ENCODE measurements at places on chromosomes 6 and 20.

DNA sequence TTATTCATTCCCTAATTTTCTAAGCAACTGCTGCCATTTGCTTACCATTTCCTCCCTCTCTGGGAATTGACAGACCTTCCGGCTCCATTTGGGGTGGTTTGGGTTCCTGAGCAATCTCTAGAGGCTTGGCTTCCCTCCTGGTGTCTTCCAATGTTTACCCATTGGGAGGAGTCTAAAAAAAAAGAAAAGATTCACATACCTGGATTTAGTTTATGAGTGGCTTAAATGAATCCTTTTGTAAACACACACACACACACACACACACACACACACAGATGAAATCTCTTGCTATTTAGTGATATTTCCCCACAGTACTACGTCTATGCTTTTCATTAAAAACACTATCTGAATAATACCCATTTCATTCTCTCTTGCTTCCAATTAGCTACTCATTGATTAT, 48.3 kb upstream of the TRAF3IP2 start:
- DNase-seq = no peak

GRCh38 chr6:79610306-79611009, 20.7 kb upstream of the SH3BGRL2 start:
- no peak for DNase-seq

DNA sequence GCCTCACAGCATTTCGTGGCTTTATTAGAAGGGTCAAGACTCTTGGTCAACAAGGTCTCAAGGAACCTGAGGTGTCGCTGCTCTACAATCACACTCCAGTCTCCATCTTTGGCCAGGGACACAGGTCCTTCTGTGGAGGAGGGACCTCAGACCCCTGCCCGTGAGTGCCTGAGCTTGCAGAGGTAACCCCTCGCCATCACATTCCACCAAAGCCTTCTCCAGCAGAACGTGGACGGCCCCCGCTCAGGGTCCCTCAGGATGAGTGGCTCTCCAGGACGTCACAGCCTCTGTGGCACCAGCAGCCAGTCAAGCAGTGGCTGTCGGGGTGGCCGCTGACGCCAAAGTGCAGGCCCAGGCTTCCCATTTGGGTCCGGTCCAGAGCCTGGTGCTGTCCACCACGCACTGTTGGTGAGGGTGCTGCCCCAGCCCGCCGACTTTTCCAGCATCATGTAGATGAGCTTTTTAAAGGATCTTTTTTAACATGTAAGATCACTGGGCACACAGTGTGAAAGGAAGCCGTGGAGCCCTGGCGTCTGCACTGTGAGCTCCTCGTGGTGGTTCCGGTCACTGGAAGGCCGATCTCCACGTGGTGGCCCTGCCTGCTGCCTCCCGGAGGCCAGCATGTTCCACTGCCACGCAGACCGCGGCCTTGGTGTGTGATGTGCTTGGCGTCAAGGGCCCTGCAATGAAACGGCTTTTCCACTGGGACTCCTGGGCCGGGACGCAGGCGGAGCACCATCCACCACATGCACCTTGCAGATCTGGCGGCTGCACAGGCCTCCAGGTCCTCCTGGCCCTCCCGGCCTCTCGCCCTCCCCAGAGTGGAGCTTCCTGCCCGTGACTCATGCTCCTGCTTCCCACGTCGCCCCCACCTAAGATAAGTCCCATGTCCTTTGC, 8.3 kb upstream of the KIF25 start:
- DNase-seq = no peak

DNA sequence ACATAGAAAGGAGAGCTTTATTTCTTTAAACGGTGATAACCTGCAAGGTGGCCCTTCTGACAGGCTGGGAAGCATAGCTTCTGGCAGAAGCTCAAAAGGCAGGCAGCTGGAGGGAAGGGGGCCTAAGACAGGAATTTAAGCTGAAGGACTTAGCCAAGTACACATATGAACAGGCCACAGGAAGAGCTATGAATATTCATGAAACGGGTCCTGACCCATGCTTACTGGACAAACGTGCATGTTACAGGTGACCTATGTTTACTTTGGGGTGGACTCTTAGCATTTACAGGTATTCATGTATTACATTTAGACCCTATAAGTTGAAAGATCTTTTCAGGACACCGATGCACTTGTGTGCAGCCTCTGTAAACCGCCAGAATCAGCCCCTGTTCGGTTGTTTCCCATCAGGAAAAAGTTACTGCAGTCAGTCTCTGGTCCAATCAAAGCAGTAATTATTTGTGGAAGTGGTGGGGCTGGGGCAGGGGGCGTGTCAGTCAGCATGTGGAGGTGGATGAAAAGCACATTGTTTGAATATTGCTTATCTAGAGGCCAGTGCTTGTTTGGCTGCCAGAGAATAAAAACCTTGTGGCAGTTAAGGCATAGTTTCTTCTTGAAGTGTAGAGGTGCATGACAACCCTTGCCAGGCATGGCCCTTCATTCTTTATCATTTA, 2.9 kb upstream of the GZF1 start:
- DNase-seq = no peak

- no peak for DNase-seq
Observed at GRCh38 chr6:75643173-75643572, 41.5 kb downstream of the SENP6 start.

DNA sequence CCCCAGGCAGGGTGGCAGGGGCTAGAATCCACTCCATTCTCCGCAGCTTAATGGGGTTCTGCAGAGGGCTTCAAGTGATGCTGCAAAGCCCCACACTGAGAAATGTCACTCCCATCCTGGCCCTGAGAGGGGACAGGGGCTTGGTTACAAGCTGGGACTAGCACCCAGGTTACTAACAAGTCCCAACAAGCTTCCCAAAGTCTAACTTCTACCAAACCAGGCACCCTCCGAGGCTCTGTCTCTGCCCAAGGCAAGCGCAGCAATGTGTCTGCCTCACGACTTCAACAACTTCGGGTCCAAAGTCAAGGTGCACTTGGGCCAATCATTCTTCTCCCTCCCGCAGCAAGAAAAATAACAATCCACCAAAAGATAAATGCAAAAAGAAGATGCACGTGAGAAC, 45.6 kb downstream of the NFATC2 start:
- no peak for DNase-seq

GRCh38 chr6:143612186-143612585, 65.6 kb upstream of the PHACTR2 start:
- DNase-seq = no peak

- no peak for DNase-seq
Observed at GRCh38 chr20:36098364-36098763, 56.2 kb upstream of the EPB41L1 start.

GRCh38 chr6:116027801-116028200, 32.9 kb downstream of the FRK start:
- no peak for DNase-seq

GRCh38 chr20:57881466-57882385, 171.9 kb upstream of the PMEPA1 start:
- no peak for DNase-seq

DNA sequence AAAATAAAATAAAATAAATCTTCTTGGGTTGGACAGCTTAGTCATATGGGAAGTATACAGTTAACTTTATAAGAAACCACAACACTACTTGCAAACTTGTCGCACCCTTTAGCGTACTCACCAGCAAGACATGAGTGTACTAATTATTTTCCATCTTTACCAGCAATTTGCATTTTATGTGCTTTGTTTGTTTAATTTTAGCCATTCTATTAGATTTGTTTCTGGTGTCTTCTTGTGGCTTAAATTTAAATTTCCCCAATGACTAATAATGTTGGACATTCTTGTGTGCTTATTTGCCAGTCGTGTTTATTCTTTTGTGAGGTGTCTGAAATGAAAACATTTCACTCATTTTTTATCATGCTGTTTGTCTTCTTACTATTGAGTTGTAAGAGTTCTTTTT, 1172.2 kb upstream of the CITED2 start:
- no peak for DNase-seq

- DNase-seq = no peak
Observed at GRCh38 chr6:69973138-69973537, 106.8 kb downstream of the COL19A1 start.

DNA sequence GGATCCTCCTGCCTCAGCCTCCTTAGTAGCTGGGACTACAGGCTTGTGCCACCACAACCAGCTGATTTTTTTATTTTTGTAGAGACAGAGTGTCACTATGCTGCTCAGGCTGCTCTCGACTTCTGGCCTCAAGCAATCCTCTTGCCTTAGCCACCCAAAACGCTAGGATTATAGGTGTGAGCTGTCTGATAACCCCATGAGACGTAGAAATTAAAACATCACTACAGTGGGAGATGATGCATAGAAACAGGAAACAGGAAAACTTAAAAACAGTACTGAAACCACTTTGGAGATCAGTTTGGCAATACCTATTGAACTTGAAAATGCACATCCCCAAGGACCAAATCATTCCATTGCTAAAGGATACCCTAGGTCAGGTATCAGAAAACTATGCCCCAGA, 10.8 kb downstream of the SENP6 start:
- no peak for DNase-seq

All from stimulated activated CD4-positive, alpha-beta T cell treated with anti-CD3 and anti-CD28 coated beads, Interleukin-4, amount 100 ng/mL, for 1 hour (primary cell).